Keratinocyte (primary cell): ENCODE measurements at places on chromosomes 5 and 9. TPM values are rescaled to one million over a fixed set of nuclear protein-coding genes. Genes with fewer than 3 reads are reported as not detected.

Gene CCDC69
- 3.5 to 4.5 TPM (median 4.1 TPM) in 3 replicates for polyA plus RNA-seq

DNA sequence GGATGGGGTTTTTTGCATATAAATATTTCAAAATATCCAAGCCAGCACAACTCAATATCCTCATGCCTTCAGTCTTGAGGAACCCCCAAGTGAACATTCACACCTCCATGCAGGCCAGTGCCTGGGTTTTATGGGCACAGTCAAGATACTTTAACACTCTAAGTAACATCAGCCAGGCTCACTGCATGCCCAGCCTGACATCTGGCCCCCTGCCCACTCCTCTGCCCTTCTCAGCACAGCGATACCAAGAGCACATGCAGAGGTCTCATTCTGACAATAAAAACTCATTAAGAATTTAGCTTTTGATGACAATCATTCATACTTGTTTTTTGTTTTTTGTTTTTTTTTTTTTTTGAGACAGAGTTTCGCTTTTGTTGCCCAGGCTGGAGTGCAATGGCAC is 250.0 kb downstream of the CWC27 start:
- DNase-seq, result no peak

DNA sequence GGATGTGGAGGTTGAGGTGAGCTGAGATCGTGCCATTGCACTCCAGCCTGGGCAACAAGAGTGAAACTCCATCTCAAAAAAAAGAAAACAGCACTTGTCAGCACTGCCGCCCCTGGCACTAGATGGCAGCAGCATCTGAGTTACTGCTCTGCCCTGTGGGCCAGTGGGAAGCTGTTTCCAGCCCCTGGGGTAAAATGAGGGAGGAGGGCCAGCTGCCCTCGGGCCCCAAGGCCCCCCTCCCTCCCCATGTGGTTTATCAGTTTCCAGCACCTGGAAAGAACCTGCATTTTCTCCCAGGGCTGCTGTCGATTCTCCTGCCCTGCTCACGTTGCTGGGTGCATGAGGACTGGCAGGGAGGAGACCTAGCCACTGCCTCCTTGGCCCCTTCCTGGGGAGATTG is 13.2 kb upstream of the CEL start:
- DNase-seq, result no peak

GRCh38 chr9:7324152-7324598 is 475.4 kb downstream of the DMAC1 start:
- no peak for DNase-seq
